ENCODE measurements at places on chromosomes 7 and 10. TPM values are rescaled to one million over a fixed set of nuclear protein-coding genes. Genes with fewer than 3 reads are reported as not detected.

FOXP2 gene
- 2.4 TPM for total RNA-seq

WDR86 gene
- total RNA-seq = 0.84 TPM

CLCN1 gene
- not detected for total RNA-seq

GRID2IP gene
- 0.08 TPM for total RNA-seq

LRRD1 gene
- 0.10 TPM for total RNA-seq

OPN4 gene
- 0.18 TPM for total RNA-seq

RAB19 gene
- total RNA-seq = not detected

LIPK gene
- not detected for total RNA-seq

CTAGE4 gene
- total RNA-seq = 1.3 TPM

- DNase-seq = no peak
These were observed 127.6 kb downstream of the COBL start for GRCh38 chr7:51188987-51189386.

GRCh38 chr7:38822549-38822948, 86.4 kb downstream of the VPS41 start:
- DNase-seq = no peak

DNA sequence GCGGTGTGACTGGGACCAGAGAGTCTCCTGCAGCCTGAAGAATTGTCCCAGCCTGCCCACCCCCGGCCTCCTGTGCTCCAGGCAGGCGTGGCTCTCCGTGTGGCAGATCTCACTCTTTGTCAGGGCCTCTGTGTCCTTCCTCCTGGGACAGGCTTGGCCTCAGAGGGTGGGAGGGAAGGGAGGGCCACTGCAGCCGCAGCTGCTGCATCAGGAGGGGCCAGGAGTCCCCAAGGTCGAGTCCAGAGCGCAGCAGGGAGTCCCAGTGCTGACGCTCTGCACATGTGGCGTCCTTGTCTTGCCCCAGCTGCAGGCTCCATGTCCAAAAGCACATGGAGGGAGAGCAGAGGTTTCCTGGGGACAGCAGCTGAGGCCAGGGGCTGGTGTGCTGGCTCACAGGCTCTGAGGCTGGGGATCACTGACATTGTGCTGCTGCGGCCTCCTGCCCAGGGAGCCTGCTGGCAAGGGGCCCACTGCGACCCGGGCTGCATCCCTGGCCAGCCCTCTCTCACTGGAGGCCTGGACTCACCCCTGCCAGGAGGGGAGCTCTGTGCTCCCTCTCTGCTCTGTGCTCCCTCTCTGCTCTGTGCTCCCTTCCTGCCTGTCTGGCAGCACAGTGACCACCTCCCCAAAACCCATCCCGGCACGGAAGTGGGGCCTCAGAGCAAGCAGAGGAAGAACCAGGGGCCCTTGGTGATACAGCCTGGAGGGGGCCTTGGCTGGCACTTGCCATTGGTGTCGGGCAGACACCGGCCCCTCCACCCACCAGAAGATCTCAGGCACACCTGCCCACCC, 114.6 kb upstream of the RET start:
- DNase-seq = no peak

DNA sequence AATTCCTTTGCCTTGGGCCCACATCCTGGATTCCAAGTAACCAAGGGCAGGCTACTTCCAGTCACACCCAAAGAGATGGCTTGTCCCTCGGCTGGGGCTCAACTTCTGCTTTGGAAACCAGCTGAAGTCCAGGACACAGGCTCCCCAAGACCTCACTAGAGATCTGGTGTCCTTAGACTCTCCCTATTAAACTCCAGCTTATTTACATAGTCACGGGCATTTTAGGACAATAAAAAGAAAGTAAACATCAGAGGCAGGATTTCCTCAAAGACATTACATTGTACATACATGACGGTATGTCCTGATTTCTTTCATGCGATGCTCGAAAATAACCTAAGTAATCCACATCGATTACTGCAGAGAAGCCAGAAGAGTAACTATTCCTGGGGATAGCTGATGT, 461.5 kb upstream of the C7orf33 start:
- DNase-seq = no peak

- DNase-seq = no peak
These were observed 413.5 kb upstream of the LRRN3 start for GRCh38 chr7:110677405-110677804.

DNA sequence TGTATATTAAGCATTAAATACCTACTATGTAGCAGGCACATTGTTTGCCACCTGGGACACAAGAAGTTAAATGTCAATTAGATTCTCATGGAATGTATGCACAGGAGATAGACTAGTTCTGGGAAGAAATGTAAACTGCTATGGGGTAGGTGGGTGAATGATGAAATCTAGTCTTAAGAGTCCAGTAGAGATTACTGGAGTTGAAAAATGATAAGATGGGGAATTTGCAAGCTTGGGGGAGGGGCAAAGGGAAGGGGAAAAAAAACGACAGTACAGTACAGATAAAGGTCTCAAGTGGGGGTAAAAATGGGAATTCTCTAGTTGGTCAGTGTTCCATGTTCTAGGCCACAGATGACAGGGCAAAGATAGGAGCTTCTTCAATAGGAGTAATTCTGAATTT, 94.4 kb downstream of the ATE1 start:
- no peak for DNase-seq

DNA sequence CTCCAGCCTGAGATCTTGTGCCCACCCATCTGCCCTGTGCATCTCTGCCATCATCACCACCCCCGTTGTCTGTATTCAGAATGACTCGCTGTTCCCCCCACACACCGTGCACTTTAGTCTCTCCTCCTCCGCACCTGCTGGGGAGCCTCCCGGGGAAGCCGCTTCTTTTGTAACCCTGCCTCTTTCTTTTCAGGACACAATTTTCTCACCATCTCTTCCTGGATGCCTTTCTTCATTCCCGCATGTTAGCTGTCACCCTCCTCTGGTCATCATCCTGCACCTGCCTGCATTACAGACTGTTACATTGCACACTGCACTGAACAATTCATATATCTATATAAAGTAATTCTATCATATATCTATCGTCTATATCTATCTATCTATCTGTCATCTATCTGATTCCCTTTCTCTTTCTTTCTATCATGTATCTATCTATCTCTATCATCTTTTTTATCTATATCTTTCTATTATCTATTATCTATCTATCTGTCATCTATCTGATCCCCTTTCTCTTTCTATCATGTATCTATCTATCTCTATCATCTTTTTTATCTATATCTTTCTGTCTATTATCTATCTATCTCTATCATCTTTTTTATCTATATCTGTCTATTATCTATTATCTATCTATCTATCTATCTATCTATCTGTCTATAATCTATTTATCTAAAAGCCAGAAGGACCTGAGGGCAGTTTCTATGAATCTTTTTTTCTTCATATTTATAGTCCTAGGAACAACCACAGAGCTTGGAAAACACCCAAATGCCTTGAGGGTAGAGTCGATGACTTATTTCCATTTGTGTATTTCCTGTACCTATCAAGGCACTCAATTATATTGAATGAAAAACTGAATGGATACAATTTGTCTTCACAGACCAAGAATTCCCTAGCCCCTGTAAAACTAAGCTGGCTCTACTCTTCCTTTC, 642.5 kb downstream of the ACTR3B start:
- DNase-seq = no peak

DNA sequence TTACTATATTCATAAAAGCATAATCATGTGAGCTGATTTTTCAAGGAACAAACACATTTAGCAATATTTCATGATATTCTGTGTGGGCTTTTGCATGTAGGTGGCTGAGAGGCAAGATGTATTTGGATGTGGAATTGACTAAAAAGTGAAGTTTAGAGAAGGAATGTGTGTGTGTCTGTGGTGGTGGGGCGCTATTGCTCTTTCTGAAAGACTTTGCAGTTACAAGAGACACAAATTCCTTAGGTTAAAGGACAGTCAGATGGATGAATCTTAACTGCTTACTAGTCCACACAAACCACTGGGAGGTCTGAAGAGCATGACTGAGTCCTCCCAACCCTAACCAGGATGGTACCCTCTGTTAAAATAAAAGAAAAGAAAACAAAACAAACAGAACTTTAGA, 200.1 kb downstream of the SDHAF3 start:
- no peak for DNase-seq

- no peak for DNase-seq
These were observed 12.8 kb downstream of the MEIG1 start for GRCh38 chr10:14971867-14972448.

DNA sequence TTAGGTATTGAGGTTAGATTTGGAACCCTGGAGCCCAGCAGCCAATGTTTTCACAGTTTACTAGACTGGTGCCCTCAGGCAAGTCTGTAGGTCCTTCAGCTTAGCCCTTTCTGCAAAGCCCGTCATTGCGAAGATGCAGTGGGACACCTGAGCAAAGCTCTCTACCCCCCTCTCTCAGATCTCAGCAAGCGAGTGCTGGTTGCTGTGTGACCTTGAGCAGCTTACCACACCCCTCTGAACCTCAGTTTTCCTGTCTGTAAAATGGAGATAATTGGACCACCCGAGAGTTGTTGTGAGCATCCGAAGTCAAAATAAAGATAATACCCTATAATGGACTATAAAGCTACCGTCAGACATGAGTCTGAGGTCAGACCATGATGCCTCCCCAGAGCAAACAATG, 3.7 kb downstream of the NPC1L1 start:
- DNase-seq = no peak

DNA sequence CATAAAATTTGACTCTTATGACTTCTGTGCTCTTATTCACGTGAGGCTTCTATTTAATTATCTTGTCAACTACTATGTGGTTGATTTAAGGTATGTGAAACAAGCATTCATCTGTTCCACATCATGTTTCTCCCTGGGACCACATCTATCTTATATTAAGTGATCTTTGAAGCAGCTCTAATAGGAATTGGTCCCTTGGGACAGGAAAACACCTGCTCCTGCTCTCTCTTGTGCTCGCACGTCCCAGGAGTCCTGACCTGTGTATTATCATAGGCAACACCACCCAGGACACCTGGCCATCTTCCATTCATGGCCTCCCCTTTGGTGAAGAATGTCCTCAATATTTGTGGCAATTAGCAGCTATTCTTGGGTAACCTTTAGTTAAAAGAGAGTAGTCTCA, 269.2 kb downstream of the NRG3 start:
- no peak for DNase-seq

- no peak for DNase-seq
These were observed 231.7 kb downstream of the GALNT17 start for GRCh38 chr7:71363627-71364026.

- no peak for DNase-seq
These were observed 12.6 kb downstream of the CYP51A1 start for GRCh38 chr7:92121681-92122080.

DNA sequence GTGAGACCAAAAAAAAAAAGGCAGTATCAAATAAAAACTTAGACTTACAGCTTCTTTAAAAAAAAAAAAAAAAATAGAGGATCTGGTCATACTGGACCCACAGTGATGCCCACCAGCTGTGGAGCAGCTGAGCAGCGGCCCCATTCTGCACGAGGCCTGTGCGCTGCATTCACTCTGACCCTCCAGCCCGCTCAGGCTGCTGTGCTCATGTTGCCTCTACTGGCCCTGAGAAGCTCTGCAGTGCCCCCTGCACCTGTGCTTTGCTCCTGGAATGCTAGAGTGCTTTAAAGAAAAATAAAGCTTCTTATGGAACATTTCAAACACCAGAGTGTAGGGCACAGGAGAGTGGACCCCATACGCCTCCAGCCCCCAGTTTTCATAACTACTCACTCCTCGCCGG, 33.2 kb downstream of the TMEM120A start:
- DNase-seq = no peak

- DNase-seq = no peak
These were observed 51.6 kb upstream of the PAX2 start for GRCh38 chr10:100693821-100694220.

DNA sequence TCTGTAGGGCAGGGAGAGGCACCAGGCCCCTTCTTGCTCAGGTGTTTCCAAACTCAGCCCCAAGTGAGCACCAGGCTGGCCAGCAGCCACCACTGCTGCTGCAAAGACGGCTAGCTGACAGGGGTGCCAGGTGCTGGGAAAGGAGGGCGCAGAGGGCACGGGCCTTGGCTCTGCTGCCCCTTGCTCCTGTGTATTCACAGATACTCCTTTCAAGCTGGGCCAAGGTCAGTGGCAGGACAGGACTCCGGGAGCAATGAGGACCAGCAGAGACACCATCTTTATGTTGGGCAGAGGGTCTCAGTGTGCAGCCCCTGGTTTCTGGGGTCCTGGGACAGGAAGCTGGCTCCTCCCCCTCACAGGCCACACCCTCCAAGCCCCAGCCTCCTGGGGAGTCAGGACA, 110.1 kb downstream of the SMURF1 start:
- DNase-seq = no peak

DNA sequence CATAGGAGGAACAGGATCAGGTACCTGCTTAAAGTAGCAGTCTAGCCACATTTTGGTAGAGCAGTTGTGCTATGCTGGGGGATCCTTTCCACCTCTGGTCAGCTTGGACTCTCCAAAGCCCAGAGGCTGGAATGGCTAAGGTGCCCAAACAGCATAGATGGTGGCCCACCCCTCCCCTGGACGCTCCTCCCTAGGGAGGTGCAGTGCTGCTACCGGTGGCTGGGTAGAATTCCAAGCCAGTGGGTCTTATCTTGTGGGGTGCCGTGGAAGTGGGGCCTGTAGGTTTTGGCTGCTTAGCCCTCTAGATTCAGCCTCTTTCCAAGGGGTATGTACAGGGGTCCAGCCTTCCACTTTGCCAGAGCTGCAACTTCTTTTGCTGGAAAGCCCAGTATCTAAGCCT, 44.0 kb downstream of the RUNDC3B start:
- no peak for DNase-seq

DNA sequence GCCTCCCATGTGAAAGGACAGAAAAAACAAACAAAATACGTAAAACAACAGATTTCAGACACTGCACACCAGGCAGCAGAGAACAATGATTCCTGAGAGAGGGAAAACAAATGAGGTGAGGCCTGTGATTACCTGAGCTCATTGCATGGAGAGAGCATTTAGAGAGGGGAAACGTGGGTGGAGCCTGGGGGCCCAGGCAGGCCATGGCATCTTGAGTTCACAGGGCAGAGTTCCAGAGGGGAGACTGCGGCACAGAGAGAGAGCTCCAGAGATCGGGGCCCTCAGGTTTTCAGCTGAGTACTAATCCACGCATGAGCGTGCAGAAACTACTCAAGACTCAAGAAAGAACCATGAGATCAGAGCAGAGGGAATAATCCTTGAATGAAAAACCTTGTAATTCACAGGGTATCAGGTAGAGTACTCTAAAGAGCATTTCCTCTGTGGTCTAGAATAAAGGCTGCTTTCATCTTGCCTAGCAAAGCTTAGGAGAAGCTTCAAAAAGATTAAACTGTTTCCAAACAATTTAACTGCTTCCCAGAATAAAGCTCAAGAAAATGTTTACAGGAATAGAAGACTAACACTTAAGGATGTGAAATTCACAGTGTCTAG, 46.6 kb upstream of the ARHGAP12 start:
- no peak for DNase-seq
